ENCODE measurements at places on chromosomes 11 and 22.

DNA sequence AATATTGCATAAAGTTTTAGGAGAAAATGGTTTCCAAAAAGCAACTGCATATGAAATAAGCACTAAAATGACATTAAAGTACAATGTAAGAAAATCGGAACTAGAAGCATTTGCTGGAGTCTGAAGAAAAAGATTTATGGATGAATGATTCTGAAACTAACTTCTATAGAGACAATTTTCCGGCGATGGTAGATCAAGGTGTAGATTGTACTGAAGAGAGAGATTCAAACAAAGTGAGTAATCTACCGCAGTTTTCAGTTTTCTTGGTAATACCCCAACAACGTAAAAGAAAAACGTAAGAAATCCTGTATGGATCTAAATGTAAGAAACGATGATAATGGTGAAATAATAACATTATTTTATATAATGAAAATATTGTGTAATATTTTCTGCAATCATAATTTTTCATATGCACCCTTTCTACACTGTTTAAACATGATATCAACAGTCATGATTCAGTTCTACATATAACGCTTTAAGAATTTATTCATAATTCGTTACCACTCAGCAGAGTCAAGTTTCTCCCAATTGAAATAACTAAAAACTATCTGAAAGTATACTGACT is 1.8 kb upstream of the CDPF1 start:
- no peak for DNase-seq

- no peak for DNase-seq
These were observed 5.3 kb upstream of the CDC42BPG start for GRCh38 chr11:64849598-64850356.

GRCh38 chr22:44100411-44100810 is 76.3 kb downstream of the PARVB start:
- no peak for DNase-seq

GRCh38 chr11:42255906-42256305 is 796.5 kb upstream of the LRRC4C start:
- no peak for DNase-seq

- no peak for DNase-seq
These were observed 262.6 kb upstream of the SORL1-AS1 start for GRCh38 chr11:121715405-121715804.

DNA sequence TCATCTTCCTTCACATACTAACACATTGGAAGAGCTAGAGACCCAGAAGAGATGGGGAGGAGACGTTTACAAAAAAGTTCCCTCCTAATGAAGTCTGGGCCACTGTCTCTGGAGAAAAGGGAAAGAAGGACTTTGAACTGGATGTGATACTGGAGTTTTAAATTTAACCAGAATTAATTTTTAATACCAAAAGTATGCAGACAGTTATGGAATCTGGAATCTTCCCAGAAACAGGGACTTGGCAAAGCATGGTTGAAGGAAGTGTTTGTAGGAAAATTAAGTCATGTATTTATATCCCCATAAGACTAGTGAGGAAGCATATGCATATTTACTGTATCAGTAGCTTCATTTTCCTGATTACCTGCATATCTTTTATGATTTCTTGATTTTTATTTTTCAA is 215.5 kb downstream of the TTC28 start:
- DNase-seq: no peak

GRCh38 chr11:11265994-11266606 is 87.0 kb downstream of the CSNK2A3 start:
- peak; percentile 41 for DNase-seq

DNA sequence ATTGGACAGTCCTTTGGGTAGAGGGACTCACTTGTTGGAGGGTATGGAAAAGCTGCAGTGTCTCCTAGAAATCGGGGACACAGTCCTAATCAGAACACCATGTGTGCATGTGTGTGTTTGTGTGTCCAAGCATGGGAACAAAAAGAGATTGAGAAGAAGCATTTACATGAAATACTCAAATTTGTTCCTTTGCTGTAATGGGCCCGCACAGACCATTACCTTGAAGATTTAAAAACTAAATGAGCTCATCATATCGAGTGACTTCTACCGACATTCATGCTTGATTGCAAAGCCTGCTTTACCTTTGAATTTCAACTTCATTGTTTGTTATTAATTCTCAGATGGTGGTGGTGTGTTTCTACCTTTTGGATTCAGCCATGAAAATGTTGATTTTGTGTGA is 106.9 kb downstream of the ZBTB16 start:
- DNase-seq: no peak

- DNase-seq: no peak
These were observed 103.9 kb downstream of the GGTLC2 start for GRCh38 chr22:22748297-22748743.

- no peak for DNase-seq
These were observed 54.9 kb downstream of the ZC3H12C start for GRCh38 chr11:110147962-110148709.

DNA sequence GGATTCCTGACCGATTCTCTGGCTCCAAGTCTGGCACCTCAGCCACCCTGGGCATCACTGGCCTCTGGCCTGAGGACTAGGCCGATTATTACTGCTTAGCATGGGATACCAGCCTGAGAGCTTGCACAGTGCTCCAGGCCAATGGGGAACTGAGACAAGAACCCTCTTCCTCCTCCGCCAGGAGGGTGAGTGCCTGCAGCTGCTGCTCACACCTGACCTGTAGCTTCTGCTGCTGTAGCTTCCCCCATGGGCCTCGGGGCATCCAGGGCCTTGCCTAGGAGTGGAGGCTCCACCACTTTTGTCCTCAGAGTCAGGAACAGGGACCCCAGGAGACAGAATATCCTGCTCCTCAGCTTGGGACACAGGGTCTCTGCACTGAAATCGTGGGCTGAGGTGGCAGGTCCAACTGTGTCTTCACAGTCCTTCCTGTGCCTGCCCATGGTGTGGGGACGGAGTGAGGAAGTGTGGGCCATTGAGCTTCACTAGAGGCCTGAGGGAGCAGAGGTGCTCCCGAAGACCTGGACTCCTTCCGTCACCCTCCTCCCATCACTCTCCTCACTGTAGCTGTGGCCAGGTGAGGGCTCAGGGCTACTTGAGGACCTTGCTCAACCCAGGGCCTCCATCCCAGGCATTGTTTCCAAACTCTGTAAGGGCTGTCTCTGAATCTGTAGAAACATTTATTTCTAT is 103.8 kb downstream of the ZNF280B start:
- DNase-seq: no peak

DNA sequence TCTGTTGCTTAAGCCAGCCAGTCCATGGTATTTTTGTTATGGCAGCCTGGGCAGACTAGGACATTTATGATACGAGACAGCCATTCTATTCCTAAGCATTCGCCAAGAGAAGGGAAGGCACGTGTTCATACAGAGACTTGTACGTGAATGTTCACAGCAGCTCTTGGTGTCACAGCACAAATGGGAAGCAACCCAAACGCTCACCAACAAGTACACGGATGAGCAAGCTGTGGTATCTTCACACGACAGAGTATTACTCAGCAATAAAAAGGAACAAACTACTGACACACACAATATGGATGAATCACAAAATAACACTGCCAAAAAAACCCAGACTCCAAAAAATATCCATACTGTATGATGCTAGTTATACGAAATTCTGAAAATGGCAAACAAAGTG is 85.1 kb downstream of the PHF21B start:
- DNase-seq: no peak

All from T-helper 2 cell (primary cell).